H9 (cell line): ENCODE measurements at places on chromosomes 13 and 19.

DNA sequence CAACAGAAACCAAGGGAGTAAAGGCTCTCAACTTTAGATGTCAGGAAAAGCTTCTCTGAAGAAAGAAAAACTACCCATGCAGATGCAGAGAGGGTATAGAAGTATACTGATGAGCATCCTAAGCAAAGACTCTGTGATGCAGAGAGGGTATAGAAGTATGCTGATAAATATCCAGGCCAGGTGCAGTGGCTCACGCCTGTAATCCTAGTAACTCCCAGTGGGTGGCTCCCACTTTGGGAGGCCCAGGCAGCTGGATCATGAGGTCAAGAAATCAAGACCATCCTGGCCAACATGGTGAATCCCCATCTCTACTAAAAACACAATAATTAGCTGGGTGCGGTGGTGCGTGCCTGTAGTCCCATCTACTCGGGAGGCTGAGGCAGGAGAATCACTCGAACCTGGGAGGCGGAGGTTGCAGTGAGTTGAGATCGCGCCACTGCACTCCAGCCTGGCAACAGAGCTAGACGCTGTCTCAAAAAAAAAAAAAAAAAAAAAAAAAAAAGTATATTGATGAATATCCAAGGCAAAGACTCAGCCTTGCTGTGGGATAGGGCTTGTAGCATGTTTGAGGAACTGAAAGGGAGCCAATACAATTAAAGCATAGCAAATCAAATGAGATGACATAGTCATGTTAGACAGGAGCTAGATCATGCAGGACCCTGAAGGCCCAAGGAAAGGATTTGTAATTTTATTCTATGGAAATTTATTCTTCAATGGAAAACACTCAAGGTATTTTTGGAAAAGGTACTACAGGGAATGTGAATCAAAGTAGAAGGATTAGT, 14.9 kb downstream of the UBL3 start:
- DNase-seq, result peak; percentile 41

DNA sequence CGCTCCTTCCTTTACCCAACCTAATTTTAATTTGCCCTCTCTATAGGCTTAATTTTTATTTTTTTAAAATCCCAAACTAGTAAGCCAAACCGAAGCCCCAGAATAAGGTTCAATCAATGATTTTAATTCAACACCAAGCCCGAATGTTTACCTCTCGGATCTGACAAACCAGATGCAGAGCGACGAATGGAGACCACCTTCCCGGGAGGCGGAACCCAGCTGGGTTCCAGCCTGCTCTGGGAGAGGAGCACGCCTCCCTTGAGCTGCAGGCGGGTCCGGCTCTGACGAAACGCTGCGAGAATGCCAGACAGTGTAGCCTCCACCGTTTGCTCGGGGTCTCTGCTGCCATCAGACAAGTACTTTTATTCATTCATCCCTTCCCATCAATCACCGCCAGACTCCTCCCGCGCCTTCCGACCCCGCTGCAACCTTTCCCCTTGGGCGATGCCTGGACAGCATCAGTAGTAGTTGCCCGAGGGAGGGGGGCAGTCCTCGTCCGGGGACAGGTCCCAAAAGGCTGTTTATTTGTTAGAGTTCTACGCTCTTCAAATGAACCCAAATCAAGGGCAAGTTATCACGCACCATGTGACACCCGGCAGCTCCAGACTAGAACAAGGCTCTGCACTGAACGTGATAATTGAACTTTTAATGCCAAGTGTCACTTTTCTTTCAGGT, 752 bp upstream of the EDNRB start:
- DNase-seq, result peak; percentile 73

DNA sequence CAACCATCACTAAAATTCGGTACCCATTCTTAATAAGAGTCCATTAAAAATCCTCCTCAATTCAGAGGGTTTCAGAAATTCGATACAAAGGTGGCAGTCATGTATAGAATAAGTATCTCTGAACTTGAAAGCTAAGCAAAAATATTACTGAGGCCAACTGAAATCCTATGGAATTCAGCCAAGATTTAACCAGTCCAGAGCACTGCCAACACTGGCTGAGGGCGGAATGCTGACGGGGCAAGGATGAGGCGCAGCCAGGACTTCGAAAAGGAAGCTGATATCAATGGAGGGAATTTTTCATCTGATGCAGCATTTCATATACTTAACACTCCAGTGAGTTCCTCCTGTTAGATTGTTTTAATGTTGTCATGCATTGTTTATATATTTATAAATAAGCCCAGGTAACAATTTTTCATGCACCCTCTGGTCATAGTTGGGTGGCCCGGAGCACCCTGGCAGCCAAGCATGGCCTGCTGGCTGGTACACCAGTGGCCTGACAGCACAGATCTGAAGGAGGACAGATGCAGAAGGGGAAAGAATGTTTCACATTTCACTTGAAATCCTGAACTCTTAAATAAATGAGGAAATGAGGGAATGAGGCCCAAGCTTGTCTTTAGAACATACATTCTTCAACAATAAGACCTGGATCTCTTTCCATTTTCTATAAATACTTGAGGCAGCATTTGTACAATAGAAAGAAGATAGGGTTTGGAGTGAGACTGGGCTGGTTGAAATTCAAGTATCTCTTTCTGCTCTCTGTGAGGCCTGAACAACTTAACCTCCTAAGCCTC, 41.5 kb downstream of the WDFY2 start:
- DNase-seq, result no peak

DNA sequence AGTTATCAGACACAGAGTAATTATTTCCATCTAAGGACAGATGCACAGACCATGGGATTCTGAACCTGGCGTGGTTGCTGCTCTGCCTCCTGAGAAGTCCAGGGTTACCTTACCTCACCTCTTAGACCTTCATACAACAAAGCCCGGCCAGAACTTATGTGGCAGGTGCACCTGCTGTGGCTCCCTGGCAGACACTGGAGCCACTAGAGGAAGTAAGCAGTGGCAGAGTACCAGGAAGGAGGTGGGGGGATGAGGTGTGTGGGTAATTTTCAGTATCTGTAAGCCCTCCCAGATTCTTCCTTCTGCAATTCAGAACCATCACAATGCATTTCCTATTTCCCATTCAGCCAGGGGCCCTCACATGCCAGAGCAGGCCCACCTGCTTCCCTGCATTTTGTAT, 106.1 kb upstream of the DOCK9 start:
- no peak for DNase-seq

- DNase-seq, result no peak
Measured at GRCh38 chr19:40469011-40469410, 2.2 kb downstream of the SPTBN4 start.

DNA sequence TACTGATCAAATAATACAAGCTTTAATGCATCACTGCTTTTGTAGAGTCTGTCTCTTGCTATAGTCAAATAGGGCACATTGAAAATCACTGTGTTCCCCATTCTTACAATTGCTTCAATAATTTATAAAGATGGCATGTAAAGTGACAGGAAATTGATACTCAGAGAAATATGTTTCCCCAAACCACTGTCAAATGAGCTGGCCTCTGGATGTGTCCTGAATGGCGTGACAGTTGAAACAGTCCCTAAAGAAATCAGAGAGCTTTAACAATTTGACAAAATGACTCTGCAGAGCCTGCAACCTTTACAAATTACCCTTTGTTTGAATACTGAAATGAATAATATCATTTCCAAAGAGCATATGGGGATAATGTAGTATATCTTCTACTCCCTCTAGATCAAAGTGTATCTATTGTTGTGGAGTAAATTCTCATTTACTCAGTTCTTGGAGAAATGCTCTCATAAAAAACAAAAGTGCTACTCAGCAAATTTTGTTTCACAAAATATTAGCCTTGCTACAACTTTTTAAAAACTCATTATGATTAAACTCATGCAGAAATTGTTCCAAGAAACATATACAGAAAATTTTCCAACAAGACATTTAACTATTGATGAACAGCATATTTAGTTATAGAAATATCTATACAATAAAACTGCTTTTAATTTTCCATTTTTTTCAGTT, 763.2 kb upstream of the SPRY2 start:
- no peak for DNase-seq

GRCh38 chr19:662962-663681, at the start of gene RNF126:
Gene RNF126 (minus strand): TSS chr19:663214. CDS start chr19:663121, 93 bp downstream.
- DNase-seq, result peak; percentile 91

GRCh38 chr19:8259142-8259921, 48.8 kb downstream of the CD320 start:
- no peak for DNase-seq
